ENCODE measurements at places on chromosomes 5 and 9. TPM values are rescaled to one million over a fixed set of nuclear protein-coding genes. Genes with fewer than 3 reads are reported as not detected.

The PCDHGA10 gene
- total RNA-seq: 30.7 TPM

GRCh38 chr9:68498816-68499215 lies 41.9 kb downstream of the TMEM252 start:
- DNase-seq: no peak

- DNase-seq: no peak
Observed at GRCh38 chr9:124812441-124812876, 35.5 kb downstream of the OLFML2A start.

- no peak for DNase-seq
Observed at GRCh38 chr9:110887276-110887675, 151.0 kb downstream of the LPAR1 start.

Measured in mesothelial cell of epicardium (in vitro differentiated cells).